ENCODE measurements at places on chromosomes 1 and 21. TPM values are rescaled to one million over a fixed set of nuclear protein-coding genes. Genes with fewer than 3 reads are reported as not detected.

- no peaks in the 10 kb centered on the region for H3K27me3 ChIP-seq
- H3K27ac ChIP-seq = no peak overlapping the region
- H3K4me1 ChIP-seq = no peaks in the 10 kb centered on the region
- DNase-seq = no peak
Observed at GRCh38 chr1:156559797-156560385, 12.5 kb downstream of the IQGAP3 start.

DNA sequence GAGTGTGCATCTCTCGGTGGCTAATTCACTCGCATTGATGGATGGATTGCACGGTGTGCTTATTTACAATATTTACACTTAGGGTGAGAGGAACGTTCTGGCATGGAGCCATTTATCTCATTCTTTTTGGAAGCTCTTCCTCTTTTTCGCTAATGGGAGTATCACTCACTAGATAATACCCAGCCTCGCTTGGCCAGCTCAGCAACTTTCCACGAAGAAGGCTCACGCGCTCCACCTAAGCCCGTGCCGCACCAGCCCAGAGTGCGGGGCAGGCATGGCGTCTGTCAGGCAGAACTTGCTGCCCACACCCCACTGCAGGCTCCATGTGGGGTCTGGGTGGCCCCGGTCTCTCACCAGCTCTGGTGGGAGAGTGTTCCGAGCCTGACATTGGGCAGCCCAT lies 484.9 kb downstream of the NPHP4 start:
- no peaks in the 10 kb centered on the region for H3K27me3 ChIP-seq
- H3K27ac ChIP-seq = no peak overlapping the region

DNA sequence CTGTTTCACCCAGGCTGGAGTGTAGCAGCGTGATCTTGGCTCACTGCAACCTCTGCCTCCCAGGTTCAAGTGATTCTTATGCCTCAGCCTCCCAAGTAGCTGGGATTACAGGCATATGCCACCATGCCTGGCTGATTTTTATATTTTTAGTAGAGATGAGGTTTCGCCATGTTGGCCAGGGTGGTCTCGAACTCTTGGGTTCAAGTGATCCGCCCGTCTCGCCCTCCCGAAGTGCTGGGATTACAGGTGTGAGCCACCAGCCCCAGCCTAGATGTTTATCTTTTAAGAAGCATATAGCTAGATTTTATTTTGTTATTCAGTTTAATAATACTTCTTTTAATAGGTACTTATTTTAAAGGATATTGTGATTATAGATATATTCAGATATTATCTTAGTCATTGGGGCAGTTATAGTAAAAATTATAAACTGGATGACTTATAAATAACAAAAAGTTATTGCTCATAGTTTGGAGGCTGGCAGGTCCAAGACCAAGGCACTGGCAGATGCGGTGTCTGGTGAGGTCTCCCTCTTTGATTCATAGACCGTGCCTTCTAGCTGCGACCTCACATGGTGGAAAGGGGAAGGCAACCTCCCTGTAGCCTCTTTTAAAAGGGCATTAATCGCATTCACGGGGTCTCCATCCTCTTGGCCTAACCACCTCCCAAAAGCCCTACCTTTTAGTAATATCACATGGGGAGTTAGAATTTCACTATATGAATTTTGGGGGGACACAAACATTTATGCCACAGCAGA lies 3.1 kb upstream of the KCNE2 start:
- no peaks in the 10 kb centered on the region for H3K4me1 ChIP-seq
- H3K4me3 ChIP-seq = no peak overlapping the region
- no peaks in the 10 kb centered on the region for H3K36me3 ChIP-seq
- no peak for DNase-seq
- H3K27me3 ChIP-seq = peaks cover 4% of the 10 kb centered on the region
- no peak overlapping the region for H3K27ac ChIP-seq

- H3K27me3 ChIP-seq = no peaks in the 10 kb centered on the region
- H3K4me1 ChIP-seq = no peaks in the 10 kb centered on the region
- H3K27ac ChIP-seq = no peak overlapping the region
- H3K4me3 ChIP-seq = no peak overlapping the region
Observed at GRCh38 chr1:97433094-97433823, 487.6 kb downstream of the DPYD start.

Gene LCE1C
- total RNA-seq = not detected

Gene SEC16B
- not detected for total RNA-seq

Data from CD8-positive, alpha-beta memory T cell (primary cell).